ENCODE measurements at places on chromosomes 3 and 15.

DNA sequence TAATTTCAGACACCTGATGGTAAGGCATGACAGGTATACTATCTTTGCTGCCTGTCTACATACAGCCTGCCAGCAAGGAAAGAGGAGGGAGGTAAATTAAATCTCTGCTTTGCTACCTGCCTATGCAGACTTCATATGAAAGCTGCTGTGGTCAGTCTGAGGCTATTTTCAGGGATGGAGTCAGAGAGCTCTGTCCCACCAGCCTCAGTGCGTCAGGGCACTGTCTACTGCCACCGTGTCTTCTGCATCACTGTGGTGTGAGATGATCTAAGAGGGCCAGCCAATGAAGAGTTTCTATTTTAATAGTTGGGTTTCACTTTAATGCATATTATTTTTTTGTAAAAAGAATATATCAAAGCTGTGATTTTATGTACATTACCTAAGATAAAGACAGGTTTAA lies 125.6 kb downstream of the CADPS start:
- DNase-seq: no peak

DNA sequence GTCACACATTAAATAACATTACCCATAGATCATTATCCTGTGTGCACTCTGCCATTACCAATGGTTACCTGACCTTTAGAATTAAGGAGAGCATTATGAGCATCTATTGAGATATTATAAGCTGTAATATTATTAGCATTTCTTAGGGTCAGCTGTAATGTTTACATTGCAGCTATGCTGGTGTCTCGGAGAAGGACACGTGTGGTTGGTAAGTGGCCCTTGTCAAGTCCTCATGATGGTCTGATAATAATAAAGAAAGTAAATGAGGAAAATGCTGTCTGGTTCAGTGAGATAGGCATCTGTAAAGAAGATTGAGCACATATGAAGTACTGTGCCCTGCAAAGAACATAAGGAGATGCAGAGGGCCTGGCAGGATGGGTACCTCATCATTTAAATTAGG lies 71.7 kb upstream of the ARL6 start:
- no peak for DNase-seq

DNA sequence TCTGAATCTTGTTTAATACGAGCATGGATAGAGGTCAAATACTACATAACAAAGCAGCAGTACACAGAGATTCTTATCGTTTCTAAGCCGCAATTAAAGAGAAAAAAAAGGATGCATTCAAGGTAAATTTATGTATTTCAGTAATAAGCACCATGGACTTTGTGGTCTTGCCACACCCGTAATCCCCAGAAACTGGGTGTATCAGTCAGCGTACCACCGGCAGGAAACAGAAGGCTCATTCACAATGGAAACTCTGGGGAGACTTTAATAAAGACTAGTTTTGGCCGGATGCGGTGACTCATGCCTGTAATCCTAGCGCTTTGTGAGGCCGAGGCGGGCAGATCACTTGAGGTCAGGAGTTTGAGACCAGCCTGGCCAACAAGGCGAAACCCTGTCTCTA lies 81.9 kb upstream of the ZNF280D start:
- no peak for DNase-seq

DNA sequence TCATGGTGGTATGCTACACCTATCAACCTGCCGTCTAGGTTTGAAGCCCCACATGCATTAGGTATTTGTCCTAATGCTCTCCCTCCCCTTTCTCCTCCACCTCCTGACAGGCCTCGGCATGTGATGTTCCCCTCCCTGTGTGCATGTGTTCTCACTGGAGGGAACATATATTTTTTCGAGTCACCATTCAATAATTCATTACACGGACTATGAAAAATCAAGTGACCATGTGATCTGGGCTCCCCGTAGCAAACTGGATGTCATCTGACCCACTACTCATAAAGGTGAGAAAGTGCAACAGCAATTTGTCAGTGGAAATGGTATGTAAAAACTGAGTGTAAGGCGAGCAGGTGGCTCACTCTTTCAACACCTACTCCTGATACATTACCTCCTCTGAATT lies 224.3 kb upstream of the RASGRP1 start:
- DNase-seq: no peak

DNA sequence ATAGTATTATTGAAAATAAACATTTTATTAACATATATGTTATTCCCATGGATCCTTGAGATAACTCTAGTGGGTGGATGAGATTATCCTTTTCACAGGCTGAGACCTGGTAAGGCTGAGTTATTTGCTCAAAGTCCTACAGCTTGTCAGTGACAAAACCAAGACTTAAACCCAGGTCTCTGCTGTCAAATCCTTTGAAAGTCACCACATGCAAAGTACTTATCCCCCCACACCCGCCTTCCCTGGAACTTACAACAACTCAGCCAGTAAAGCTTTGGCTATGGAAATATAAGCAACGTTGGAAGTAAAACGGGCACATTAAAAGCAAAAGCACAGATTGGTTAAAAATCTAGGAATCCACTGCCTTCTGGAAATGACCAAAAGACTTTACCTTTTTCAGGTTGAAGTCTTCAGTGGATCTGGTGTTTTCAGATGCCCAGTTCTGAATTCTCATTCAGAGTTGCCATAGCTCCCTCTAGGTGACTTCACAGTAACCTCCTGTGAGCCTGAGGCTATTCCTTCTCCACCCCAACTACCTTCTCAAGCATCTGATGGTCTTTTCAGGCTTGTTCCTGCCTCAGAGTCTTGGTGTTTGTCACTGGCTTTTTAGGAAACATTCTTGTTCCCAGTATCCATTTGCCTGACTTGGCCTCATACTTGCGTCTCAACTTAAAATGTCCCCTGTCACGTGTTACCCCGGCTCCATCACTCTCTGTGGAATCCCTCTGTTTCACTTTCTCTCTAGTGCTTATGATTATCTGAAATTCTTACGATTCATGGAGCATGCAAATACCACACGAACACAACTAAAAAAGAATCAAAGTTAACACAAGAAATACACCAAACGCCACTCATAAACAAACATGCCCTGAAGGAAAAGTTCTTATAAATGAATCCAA lies 131.2 kb downstream of the MAGI1 start:
- DNase-seq: no peak

- no peak for DNase-seq
Observed at GRCh38 chr3:122784436-122784835, 9.2 kb downstream of the HSPBAP1 start.

- DNase-seq: no peak
Observed at GRCh38 chr3:70933105-70933810, 620.8 kb upstream of the MDFIC2 start.

- DNase-seq: no peak
Observed at GRCh38 chr3:18440066-18440722, 15.1 kb upstream of the SATB1 start.

GRCh38 chr15:49902685-49903501 lies 216.1 kb downstream of the ATP8B4 start:
- no peak for DNase-seq

DNA sequence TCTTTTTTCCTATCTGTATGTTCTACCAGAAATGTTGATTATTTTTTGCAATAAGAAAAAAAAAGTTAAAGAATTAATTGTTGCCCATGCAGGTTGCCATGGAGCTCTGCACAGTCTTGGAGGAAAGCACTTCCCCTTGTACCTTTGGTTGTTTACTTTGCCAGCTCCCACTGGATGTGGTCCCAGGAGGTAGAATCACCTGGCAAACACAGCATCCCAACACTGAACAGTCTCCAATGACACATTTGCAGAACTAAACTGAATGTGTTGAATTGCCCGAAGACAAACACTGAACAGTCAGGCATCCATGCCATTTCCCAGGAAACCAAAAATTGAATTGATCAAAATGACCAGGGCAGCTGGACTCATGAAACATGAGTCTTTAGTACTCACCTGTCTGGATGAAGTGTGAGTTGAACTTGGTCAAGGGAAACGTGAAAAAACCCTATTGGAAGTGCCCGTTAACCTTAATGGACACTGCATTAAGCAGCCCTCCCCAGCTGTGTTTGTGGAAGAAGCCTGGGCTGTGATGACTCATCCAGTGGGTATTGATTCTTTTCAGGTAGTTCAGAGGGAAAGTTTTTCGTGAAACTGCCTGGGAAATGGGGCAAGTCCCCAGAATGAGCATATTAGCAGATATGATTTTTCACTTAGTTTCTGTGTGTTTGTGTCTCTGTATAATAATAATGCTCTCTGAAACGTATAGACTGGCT lies 284.7 kb upstream of the STT3B start:
- DNase-seq: no peak

- DNase-seq: no peak
Observed at GRCh38 chr3:14814411-14814871, 4.3 kb upstream of the FGD5 start.

GRCh38 chr3:190197346-190197763 lies 76.7 kb upstream of the P3H2 start:
- DNase-seq: no peak

DNA sequence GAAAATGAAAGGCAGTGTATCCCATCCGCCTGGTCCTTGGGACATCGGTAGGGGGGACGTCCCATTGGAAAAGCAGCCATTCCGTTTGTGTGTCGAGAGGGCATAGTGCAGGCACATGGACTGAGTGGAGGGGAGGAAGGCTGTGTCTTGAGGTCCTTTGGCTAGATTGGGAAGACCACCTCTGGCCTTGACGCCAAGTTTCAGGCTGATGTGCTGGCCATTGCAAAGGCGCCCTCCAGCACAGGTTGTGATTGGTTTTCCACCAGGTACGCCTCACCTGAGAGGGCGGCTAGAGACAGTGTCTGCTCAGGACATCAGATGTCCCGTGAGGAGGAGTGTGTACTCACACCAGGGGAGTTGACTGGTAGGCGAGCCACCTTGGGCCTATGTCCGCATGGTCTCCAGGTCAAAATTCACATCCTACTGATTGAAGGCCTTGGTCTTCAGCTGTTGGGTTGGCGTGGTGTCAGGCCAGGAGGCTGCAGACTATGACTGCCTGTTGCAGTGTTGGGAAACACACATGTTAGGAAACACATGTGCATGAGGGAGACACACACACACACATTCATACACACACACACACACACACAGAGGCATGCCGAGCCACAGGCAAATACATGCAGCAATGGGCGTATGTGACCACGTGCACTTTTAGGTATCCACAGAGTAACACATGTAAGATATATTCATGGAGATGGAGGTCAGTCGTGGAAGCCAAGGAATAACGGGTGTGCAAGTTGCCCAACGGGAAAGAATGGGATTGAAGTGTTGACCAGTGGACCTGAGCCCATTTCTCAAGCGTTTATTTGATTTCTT lies 98.4 kb downstream of the SNRPN start:
- DNase-seq: peak; percentile 29

DNA sequence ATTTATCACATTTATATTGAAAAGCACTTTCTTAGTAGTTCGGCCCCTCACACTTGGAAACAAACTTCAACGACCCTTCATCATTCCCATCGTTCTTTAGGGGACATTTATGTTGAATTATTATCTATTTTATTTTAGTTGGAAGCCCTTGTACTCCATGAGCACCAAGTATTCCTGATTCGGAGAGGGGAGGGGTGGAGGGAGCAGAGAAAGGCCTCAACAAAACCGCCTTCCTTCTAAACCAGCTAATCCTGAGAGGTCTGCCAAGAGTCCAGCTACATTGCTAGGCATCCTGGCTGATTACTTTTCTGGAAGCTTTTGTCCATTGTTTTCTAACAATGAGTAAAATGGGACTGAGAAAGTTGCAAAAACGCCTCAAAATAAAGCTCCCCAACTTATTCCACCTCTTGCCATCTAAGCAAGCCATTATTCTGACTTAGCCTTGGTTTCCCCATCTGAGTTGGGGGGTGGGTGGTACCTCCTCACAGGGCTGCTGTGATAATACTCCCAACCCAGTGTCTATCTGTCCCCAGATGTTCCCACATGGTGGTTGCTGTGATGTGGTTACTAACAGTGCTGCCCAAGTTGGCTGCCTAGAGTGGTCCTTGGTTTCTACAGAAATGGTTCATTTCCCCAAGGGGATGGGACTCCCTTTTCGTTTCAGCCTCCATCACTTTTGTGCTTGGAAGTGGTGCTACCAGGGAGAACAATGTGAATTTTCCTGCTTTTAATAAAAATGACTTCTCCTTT lies 1.2 kb upstream of the TMEM158 start:
- DNase-seq: no peak

- no peak for DNase-seq
Observed at GRCh38 chr15:88844749-88845386, 41.6 kb downstream of the ACAN start.

GRCh38 chr3:140651287-140651686 lies 26.6 kb upstream of the TRIM42 start:
- no peak for DNase-seq

DNA sequence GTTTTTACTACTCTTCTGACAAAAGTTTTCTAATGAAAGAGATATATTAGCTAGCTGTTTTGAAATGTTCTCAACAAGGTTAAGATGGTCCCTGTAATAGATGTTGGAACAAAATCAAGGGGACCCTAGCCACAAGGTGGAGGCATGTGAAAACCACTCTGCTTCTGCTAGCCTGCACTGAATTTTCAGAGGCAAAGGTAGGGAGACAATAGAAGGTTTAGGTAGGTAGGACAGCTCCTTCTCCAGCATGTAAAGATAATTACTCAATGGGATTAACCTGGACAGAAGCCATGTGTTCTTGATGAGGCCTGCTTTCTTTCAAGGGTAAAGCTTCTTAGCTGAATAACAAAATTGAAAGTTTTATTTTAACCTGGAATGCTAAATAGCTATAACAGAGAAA lies 333.5 kb downstream of the LSAMP start:
- no peak for DNase-seq

DNA sequence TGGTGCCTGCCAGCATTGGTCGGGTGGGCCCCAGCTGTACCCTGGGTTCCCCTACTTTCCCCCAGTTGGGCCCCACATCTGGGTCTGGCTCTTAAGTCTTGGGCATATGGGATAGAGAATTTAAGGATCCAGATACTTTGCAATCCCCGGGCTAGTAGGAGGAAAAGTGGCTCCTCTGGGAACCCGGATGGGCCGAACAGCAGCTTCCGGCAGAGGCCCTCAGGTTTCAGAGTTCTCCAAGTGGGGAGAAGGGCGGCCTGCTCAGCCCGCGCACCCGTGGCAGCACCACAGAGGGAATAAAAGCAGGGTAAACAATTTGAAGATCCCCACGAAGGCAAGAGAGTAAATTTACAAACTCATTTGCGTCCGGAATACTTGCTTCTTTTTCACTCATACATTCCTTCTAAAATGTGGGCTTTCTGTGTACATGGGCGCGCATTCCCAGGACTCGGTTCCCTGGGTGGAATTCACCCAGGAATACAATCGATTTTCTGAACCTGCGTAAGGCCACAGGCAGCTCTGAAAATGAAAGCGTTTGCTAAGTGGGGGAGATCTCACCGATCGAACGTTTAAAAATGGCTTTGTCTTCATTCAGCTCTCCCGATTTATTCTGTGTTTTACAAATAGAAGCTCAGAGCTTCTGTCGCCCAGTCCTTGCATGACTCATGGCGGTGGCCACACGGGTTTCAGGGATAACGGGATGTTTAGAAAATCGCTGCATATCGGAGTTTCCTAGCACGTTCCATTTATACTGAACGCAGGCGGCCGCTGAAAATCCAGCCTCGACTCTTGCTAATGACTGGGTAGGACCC lies 74.0 kb upstream of the POLG start:
- no peak for DNase-seq
